ENCODE measurements at places on chromosomes 12 and 14.

- peak; percentile 17 for DNase-seq
These were observed 381.5 kb downstream of the ALG10 start for GRCh38 chr12:34403706-34404376.

DNA sequence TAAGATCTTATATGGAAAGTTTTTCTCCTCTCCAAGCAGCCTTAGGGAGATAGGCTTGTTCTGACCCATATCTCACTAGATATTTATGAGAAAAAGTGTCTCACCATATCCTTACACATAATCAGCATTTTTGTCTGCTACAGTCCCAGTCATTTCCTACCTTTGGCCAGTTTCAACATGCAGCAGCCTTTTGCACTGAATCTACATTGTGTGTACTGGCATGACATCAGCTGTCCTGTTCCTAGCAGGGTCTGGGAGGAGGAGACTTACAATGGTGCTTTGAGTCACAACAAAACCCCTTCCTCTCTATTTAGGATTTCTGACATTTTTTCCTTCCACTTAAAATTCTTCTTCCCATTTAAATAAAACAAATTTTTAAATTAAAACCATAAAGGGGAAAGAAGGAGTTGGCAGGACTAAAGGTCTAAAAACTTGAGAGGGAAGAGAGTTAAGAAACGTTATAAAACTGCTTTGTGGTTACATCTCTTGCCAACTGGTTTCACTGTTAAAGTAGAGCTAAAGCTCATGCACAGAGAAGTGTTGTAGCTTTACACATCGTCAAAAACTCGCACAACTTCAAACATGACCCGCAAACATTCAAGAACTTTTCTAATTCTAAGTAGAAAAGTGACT is 53.3 kb upstream of the CERS5 start:
- DNase-seq: peak; percentile 70

- DNase-seq: no peak
These were observed 87.4 kb downstream of the OTOGL start for GRCh38 chr12:80186727-80187217.

- peak; percentile 15 for DNase-seq
These were observed 113.4 kb upstream of the PELI2 start for GRCh38 chr14:56004786-56005185.

DNA sequence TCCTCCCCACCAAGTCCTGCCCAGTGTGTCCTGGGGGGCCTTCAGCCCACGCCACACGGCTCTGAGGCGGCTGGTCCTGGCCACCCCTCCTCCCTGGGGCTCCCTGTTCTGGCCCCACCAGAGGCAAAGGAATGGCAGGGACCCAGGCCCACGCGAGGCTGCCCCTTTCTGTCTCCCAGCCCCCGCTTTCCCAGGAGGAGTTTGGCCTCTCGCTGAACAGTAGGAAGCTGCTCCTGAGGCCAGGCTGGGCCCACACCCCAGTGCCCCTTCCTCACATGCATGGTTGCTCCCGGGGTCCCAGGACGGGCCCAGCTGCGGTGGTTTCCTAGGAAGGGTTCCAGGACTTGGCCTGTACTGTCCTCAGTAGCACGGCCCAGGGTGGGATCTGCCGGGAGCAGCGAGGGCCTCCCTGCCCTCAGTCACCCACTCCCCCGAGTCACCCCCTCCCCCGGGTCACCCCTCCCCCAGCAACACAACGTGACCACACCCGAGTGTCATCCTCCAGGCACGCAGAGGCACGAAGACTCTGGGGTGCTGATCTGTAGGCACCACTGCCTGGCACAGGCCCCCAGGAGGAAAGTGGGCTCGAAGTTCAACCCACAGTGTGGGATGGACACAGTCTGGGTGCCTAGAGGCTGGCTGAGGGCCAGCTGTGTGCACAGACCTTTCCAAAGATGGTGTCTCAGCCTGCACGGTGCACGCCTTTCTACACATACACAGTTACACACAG is 33.0 kb downstream of the LRCOL1 start:
- no peak for DNase-seq

DNA sequence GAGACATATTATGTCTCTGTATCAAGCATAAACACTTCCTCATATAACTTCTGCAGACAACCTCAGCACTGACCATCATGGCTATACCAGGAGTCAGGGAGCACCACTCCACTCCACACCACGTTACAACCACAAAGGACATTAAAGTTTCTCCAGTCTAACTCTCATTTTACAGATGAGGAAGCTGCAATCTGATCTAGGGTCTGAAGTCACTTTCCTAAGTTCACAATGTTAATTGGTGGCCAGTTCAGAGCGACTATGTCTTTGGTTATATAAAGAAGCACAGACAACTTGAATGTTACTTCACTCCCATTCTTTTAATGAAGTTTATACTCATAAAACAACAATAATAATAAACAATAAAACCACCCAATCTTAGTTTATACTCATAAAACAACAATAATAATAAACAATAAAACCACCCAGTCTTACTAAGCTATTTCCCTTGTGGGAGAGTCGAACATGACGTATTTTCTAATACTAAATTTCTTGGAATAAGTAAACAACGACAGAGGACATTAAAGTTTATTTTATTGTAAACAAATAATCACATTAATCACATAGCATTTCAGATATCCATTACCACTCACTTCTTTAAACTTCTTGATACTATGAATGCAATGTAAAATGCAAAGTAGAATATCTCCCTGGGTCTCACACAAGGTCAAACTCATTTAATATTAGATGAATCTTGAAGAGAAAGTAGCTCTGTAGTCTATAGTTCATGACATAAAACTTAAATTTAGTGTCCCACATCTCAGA is 72.4 kb upstream of the SSTR1 start:
- DNase-seq: no peak
